Suprapubic skin (tissue), 4 donors: ENCODE measurements at places on chromosomes 4 and X.
A peak's percentile ranks its signal among the peaks of the same experiment; 100 is the strongest.

DNA sequence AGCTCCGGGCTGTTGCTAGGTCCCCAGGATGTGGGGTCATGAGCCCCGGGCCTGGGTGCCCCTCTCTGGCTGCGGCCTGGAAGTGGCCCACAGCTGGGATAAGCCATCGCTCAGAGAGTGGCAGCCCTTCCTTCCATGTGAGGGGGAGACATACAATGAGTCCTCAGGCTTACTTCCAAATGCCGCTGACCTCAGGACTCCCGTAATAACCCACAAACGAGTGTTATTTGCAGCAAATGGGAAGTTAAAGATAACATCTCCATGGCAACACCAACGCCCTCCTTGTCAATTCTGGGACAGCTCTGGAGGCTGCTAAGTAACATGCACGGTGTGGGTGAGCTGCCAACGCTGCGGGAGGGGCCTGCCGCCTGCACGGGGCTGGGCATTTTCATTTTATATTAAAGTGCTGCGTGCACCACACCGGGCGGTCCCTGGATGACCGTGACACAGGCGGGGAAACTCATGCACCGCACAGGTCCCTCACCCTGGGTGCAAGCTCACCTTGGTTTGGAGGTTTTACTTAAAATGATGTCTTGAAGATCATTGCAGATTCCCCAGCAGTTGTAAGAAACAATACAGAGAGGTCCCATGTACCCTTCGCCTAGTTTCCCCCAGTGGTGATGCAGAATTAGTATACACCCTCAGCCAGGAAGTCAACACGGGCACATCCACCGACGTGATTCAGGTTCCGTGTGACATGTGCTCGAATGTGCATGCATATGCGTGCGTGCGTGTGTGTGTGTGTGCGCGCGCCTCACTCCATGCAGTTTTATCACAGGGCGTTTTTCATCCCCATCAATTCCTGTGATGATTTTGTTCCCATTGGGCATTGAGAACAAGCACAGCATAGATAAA is 79.4 kb downstream of the ABLIM2 start:
- DNase-seq: no peak

DNA sequence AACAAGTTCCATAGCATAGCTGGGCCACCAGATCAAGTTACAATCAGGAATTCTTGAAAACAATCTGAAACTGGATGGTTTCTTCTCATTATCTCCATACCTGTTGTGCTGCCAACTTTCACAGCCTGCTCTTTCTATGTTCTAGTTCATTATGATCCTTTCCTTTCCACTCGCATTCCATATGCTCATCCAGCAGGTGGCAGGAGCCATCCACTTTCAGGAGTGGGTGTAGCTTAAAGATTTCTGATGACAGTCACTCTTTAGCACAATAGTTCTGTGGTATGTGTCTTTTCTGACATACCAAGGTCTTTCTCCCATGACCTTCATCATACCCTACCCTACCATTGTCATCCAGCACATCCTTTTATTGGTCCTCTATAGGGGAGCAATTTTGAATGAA is 46.4 kb downstream of the PAGE2 start:
- DNase-seq: no peak

DNA sequence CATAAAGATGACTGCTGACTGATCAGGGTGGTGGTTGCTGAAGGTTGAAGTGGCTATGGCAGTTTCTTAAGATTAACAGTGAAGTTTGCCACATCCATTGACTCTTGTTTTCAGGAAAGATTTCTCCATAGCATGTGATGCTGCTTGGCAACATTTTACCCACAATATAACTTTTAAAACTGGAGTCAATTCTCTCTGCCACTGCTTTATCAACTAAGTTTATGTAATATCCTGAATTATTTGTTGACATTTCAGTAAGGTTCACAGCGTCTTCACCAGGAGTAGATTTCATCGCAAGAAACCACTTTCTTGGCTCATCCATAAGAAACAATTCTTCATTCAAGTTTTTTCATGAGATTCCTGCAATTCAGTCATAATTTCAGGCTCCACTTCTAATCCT is 166.5 kb upstream of the SPRY1 start:
- no peak for DNase-seq

DNA sequence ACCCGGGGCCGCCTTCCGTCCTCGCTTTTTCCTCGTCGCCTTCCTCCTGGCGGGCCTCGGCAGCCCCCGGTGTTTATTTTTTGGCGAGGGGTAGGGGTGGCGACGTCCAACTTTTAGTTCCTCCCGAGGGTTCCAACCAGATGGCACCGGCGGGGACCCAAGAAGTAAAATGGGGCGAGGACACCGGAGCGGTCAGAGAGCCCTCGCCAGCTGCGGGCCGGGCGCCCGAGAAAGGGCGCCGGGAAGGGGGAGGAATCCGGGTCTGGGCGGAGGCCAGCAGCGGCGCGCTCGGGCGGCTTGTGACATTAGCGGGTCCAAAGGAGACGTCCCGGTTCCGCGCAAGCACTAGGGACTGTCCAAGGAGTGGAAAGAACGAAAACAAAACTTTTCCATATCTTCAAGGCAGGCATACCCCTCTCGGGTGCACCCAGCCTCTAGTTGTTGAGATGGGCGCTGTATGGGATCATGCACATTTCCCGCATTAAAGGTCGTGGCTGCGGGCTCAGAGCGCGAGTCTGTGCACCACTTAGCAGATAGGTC is 691 bp upstream of the USP46 start:
- DNase-seq: peak; percentile 83

DNA sequence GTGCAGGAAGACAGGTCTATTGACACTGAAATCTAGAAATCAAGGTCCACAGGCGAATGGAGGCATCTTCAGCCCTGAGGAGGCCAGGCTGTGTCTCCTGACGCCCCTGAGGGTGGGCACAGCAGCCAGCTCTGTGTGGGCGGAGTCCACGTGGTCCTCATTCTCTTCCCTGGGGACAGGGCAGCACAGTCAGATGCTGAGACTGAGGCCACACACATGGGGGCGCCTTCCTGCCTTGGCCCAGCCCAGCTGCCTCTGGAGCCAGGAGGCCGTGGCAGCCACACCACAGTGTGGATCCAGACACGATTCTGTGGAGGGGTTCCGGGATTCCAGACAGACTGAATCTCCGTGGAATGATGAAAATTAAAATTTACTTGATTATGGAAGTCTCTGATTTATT is 20.8 kb downstream of the FGFR3 start:
- DNase-seq: no peak

GRCh38 chr4:150354214-150354796 is 227.6 kb upstream of the MAB21L2 start:
- DNase-seq: no peak

DNA sequence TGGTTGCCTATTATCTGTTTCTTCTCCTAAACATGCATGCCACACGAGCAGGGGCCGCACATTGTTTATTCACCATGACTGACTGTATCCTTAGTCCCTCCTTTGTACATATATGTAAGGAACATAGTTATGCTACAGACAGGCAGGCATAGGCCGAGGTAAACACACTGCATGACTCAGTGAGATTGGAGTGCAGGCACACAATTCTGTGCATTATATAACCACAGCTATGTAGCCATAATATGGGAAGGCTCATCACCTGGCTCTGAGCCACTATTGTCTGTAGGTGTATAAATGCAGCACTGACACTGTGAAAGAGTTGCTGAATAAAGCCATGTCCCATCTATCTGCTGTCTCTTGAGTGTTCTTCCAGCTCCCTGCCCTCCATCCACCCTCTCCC is 431.6 kb downstream of the IDS start:
- no peak for DNase-seq

DNA sequence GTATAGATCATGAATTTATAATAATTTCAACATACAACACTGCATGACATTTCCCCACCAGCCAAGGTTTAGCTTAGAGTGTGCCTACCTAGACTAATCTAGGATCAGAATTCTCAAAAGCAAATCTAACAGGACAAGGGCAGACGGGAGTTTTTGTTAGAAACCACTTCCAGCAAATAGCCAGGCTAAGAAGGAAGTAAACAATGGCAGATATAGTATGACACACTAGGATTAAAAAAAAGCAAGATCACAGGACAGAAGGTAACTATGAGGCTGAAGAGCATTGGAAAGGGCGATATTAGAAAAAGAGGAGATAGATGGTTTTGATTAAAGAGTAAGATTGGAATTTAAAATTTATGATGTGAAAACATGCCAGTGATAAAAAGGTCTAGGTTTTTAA is 124.8 kb downstream of the LRBA start:
- no peak for DNase-seq

- DNase-seq: no peak
Measured at GRCh38 chr4:175070444-175070843, 152.3 kb downstream of the ADAM29 start.

- DNase-seq: no peak
Measured at GRCh38 chr4:37805091-37805490, 21.4 kb upstream of the PGM2 start.

- DNase-seq: no peak
Measured at GRCh38 chr4:38013461-38014366, 53.5 kb downstream of the PTTG2 start.

- no peak for DNase-seq
Measured at GRCh38 chr4:40486534-40486933, 143.1 kb downstream of the RBM47 start.

- DNase-seq: no peak
Measured at GRCh38 chrX:68824565-68825125, 4.2 kb upstream of the EFNB1 start.

DNA sequence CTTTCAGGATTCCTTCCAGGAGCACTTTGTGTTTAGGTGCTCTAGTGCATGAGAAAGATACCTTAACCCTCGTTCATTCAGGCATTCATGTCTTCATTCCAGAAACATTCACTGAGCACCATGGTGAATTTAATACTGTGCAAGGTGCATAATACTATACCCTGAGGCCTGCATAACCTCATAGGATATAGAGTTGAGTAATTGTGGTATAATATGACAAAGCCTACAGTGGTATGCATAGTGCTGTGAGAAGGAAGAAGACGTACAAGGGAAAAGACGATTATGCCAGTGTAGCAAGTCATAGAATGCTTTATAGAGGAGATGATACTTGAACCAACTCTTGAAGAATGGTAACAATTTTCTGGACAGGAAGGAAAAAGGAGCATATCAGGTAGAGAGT is 34.3 kb downstream of the MTM1 start:
- DNase-seq: no peak

GRCh38 chr4:96342196-96342595 is 502.3 kb downstream of the PDHA2 start:
- DNase-seq: no peak

GRCh38 chr4:58553031-58553430 is 1442.8 kb upstream of the IGFBP7 start:
- no peak for DNase-seq

- DNase-seq: no peak
Measured at GRCh38 chrX:150036181-150036580, 97.9 kb upstream of the EOLA2 start.

DNA sequence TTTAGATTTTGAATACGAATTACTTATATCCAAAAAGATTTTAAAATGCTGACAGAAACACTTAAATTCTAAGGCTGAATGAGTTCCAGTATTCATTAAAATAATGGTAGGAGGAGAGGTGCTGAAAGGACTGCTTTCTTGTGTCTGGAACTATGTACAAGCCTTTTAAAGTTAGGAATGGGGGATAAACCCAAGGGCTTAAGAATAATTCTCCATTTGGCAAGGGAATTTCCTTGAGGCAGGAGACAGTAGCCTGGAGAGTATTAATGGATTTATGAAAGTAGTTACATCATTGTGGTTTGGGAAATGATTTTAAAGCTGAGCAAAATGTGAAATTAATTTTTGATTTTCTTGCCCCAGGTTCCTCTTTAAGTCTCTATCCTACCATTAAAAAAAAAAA is 266.5 kb upstream of the KCNIP4 start:
- no peak for DNase-seq

DNA sequence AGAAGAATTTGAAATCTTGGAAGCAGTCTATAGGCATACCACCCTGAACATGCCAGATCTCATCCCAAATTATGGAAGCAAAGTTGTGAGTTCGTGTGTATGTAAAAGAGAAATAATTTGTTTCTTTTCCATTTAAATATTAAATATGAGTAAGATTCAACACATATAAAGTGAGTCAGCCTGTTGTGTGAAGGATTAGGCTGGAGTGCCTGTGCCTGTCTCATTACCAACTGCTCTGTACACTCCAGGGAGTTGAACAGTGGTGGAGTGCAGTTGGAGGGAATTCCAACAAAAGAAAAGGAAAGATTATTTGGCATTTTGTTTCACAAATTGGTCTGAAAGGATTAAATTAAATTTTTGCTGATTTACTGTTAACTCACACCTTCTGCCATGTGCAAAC is 435.6 kb downstream of the FAT4 start:
- no peak for DNase-seq

DNA sequence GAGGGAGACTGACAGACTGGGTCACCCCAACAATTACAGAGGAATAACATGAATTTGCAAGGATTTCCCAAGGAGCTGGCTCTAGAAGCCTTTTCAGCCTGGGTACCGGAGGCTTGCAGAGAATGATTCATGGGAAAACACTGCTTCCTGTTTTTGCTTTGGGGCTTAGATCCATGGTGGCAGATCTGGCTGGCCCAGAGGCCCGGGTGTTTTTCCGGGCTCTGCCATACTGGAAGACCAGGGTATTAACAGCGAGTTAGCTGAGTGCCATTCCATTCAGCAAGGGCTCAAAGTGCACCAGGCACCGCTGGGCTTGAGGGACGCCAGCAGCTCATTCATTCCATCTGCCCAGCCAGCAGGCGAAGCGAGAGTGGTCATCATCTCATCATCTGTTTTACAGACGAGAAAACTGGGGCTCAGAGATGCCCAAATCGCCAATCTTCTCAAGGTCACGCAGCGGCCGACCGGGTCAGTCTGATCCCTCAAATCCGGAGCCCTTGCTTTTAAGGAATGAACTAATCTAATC is 1.3 kb downstream of the WDR1 start:
- no peak for DNase-seq

- no peak for DNase-seq
Measured at GRCh38 chr4:72997409-72997808, 72.1 kb downstream of the COX18 start.

DNA sequence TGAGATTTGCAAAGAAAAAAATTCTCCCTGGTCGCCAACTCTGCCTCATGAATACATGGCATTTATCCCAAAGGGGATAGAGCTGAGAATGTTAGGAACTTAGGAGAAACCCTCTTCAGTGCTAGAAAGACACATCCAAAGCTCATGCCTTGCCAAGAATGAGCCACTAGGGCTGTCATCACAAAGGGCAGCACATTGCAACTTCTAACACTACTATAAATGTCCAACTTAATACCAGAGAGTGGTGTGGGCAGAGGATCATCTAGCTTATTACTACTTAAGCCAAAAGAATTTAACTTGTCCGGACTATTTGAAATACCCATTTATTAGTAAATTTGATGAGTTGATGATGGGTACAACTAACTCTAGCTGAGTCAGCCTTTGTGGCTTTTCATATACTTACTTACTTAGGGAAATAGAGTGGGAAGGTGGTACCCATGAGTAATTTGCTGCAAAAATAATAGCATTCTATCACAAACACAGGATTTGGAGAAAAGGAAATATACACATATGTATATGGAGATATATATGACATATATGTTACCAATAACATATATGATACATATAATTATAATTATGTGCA is 66.3 kb upstream of the GAB1 start:
- DNase-seq: no peak

DNA sequence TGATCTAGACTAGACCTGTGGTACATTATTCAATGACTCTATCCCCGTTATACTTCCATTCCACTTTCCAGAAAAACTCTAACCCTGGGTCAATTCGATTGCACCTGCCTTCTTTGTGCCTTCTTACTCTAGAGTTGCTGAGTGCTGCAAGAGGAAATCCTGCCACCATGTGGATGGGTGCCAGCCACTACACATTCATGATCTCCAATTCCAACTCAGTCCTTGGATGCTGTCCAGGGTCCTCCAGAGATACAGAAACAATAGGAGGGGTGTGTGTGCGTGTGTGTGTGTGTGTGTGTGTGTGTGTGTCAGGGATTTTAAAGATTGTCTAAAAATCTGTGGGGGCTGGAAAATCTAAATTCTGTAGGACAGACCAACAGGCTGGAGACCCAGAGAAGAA is 42.9 kb upstream of the INTS6L start:
- DNase-seq: no peak
